ENCODE measurements at places on chromosomes 1 and 21.

- no peak for DNase-seq
- no peaks in the 10 kb centered on the region for H3K4me1 ChIP-seq
- no peak overlapping the region for H3K27ac ChIP-seq
- no peak overlapping the region for H3K4me3 ChIP-seq
- H3K27me3 ChIP-seq = peaks cover 51% of the 10 kb centered on the region
Measured at GRCh38 chr1:17795081-17795809, 40.1 kb downstream of the ACTL8 start.

DNA sequence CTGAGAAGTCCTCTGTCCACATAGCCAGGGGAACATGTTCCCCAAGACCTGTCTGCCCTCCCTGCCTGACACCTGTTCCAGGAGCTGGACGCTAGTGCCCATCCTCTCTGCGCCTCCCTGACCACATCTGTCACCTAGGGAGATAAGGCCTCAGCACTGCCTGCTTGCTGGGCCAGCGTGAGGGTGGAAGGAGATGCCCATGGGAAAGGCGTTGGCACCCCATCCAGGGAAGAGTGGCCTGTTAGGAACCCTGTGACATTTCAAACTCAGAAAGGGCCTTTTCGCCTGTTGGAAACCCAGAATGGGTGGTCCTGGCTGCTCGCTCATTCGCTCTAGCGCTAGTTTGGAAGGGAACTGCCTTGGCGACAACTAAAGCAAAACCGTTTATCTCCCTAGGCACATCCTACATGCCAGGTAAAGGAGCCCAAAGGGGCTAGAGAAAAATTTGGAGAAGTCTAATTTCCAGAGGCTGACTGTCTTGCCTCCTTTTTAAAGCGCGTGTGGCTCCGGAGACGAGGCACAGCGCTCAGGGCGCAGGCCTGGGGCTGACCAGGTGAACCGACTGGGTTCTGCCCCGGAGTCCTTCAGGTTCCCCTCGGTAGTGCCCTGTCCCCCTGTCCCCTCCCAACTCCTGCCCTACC lies 410 bp downstream of the ACTA1 start:
- peaks cover 51% of the 10 kb centered on the region for H3K27me3 ChIP-seq
- peaks cover 3% of the 10 kb centered on the region for H3K4me1 ChIP-seq
- H3K27ac ChIP-seq = no peak overlapping the region
- H3K36me3 ChIP-seq = no peaks in the 10 kb centered on the region
- no peak overlapping the region for H3K4me3 ChIP-seq

DNA sequence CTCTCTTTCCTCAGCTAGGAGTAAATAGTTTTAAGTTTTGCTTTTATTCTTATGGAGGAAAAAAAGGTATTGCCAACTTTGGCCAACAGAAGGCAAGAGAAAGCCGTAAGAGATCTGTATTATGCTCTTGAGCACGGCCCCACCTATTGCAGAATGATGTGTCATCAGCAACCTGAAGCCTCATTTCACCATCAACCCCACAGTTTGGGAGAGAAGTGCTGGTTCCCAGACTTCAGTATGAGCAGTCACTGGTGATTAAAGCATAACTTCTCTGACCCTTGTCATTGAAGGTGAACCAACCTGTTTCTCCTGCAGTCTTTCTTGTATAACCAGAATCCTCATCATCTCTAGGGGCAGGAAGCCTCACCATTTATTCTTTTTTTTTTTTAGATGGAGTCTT lies 100.2 kb downstream of the SIPA1L2 start:
- no peaks in the 10 kb centered on the region for H3K27me3 ChIP-seq
- no peak overlapping the region for H3K27ac ChIP-seq
- no peak for DNase-seq
- H3K4me3 ChIP-seq = no peak overlapping the region
- no peaks in the 10 kb centered on the region for H3K36me3 ChIP-seq

- DNase-seq = no peak
- no peaks in the 10 kb centered on the region for H3K27me3 ChIP-seq
- peaks cover 6% of the 10 kb centered on the region for H3K4me1 ChIP-seq
- no peaks in the 10 kb centered on the region for H3K36me3 ChIP-seq
- no peak overlapping the region for H3K4me3 ChIP-seq
Measured at GRCh38 chr21:15071009-15071408, 6.2 kb upstream of the NRIP1 start.

GRCh38 chr21:37367336-37367702 lies 746 bp downstream of the DYRK1A start:
- DNase-seq = no peak
- H3K27ac ChIP-seq = peak overlapping the region; percentile 99
- peak overlapping the region; percentile 100 for H3K4me3 ChIP-seq

DNA sequence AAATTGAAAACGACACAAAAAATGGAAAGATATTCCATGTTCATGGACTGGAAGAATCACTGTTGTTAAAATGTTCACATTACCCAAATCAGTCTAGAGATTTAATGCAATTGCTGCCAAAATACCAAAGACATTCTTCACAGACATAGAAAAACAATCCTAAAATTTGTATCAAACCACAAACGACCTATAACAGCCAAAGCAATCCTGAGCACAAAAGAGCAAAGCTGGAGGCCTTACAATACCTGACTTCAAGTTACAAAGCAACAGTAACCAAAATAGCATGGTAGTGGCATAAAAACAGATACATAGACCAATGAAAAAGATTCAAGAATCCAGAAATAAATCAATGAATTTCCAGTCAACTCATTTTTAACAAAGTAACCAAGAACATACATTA lies 1077.3 kb downstream of the KCNT2 start:
- no peaks in the 10 kb centered on the region for H3K4me1 ChIP-seq
- H3K36me3 ChIP-seq = no peaks in the 10 kb centered on the region
- H3K4me3 ChIP-seq = no peak overlapping the region

GRCh38 chr1:201665036-201665435 lies 126.1 kb downstream of the NAV1 start:
- DNase-seq = no peak
- no peak overlapping the region for H3K4me3 ChIP-seq
- H3K27ac ChIP-seq = no peak overlapping the region
- H3K36me3 ChIP-seq = no peaks in the 10 kb centered on the region

- no peaks in the 10 kb centered on the region for H3K36me3 ChIP-seq
- no peak for DNase-seq
- no peaks in the 10 kb centered on the region for H3K4me1 ChIP-seq
- H3K4me3 ChIP-seq = no peak overlapping the region
- no peak overlapping the region for H3K27ac ChIP-seq
- no peaks in the 10 kb centered on the region for H3K27me3 ChIP-seq
Measured at GRCh38 chr1:84603941-84604830, 29.9 kb upstream of the CTBS start.

DNA sequence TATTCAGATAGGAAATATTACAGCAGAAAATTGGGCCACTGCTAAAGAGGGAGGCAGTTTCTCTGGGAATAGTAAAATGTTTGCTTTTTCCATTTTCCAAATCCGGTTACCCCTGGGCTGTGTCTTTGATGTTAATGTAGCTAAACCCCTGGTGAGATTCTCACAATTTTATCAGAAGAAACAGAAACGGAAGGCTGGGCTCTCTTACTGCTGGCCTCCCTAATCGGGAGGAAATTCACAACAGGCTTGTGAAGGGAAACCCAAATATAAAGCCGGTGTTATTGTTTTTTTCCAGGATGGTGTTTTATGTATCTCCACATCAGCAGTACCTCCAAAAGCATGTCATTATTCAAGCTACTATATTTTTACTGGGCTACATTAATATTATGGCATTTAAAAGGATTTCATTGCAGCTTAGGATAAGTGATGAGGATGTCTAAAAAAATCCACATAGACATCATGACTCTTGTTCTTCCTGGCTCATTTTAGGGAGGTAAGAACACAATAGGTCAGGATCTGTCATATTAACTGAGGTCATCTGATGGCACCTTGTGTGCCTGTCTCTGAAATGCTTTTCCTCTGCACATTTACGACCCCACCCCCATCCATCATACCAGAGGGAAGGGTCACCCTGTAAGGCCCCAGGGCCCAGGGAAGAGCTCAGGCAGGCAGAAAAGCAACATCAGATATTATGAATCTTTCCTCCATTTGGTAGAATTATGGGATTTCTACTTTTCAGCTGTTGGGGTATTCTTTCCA lies 158.7 kb downstream of the DSCAM start:
- H3K4me1 ChIP-seq = no peaks in the 10 kb centered on the region
- no peak overlapping the region for H3K27ac ChIP-seq
- no peaks in the 10 kb centered on the region for H3K27me3 ChIP-seq

DNA sequence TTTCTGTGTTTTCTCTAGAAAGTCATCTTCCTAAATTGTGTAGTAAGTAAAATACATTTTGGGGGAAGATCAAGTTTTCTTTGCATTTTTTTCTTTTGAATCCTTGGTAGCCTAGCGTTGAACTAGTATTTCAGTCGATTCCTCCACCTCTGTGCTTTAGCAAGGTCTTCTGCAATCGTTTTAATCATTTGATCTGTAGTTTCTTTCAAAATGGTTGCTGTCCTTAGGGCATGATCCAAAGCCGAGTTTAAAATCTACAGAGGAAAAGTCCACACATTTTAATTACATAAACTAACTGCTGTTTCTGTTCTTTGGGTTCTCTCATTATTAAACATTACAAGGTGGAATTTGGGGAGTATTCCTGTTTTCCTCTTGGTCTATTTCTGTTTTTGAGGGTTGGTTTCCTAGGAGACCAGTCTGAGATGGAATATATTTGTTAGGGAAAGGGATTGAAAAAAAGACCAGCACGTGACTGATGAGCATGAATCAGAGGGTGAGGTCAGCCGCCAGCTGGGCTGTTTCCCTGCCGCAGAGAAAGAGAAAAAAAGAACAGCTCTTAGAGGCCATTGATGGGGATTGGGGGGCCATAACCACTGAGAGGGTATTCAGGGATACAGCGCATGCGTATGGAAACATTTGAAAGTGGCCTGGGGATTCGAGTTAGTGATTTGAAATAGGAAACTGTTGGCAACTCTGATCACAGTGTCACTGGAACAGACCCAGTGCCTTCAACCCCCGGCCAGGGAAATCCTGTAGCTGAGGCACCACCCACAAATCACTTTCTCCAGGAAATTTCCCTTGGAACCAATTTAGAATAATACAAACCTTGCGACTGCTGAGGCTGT lies 40.6 kb downstream of the AKNAD1 start:
- H3K36me3 ChIP-seq = peaks cover 4% of the 10 kb centered on the region
- no peak overlapping the region for H3K27ac ChIP-seq
- no peak for DNase-seq
- no peaks in the 10 kb centered on the region for H3K4me1 ChIP-seq
- no peak overlapping the region for H3K4me3 ChIP-seq

DNA sequence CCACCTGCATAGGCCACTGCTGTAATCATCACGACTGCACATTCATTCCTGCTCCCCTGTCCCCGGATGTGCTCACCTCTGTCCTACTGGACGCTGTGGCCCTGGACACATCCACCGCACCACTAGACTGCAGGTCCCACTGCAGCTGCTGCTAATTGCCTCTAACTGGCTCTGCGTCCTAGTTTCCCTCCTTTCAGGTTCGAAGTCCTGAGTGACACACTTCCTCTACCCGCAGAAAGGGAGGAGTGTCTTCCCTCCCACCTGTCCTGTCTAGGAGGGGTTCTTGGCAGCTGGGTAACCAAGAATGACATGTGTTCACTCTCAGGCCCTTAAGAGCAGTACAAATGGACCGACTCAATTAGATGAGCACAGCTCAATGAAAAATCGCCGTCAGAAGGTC lies 40.5 kb upstream of the ITPKB start:
- no peaks in the 10 kb centered on the region for H3K27me3 ChIP-seq
- no peak for DNase-seq
- no peak overlapping the region for H3K4me3 ChIP-seq
- H3K27ac ChIP-seq = no peak overlapping the region

- no peak overlapping the region for H3K4me3 ChIP-seq
- no peaks in the 10 kb centered on the region for H3K4me1 ChIP-seq
- no peak overlapping the region for H3K27ac ChIP-seq
- H3K27me3 ChIP-seq = no peaks in the 10 kb centered on the region
- no peaks in the 10 kb centered on the region for H3K36me3 ChIP-seq
- no peak for DNase-seq
Measured at GRCh38 chr1:173506437-173506836, 29.3 kb downstream of the PRDX6 start.

DNA sequence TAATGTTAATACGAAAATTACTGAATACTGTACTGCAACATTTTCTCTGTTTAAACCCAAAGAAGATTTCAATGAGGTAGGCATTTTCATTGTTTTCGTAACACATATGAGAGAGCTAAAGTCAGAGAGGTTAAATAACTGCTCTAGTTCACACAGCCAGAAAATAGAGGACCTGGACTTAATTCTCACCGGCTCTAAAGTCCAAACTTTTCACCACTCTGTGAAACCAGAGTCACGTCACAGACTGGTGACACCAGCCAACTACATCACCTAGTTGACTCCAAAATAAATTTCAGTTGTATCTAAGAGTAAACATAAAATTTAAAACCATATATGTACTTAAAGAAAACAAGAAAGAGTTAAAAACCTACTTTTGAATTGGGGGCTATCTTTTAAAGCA lies 146.7 kb downstream of the FCRL5 start:
- H3K27me3 ChIP-seq = no peaks in the 10 kb centered on the region
- no peak overlapping the region for H3K27ac ChIP-seq
- peaks cover 60% of the 10 kb centered on the region for H3K4me1 ChIP-seq
- no peaks in the 10 kb centered on the region for H3K36me3 ChIP-seq

- H3K27me3 ChIP-seq = no peaks in the 10 kb centered on the region
- DNase-seq = no peak
- H3K27ac ChIP-seq = no peak overlapping the region
- no peaks in the 10 kb centered on the region for H3K36me3 ChIP-seq
- H3K4me1 ChIP-seq = no peaks in the 10 kb centered on the region
- no peak overlapping the region for H3K4me3 ChIP-seq
Measured at GRCh38 chr21:45450423-45451090, 45.6 kb downstream of the COL18A1 start.

- no peak overlapping the region for H3K27ac ChIP-seq
- no peaks in the 10 kb centered on the region for H3K36me3 ChIP-seq
- H3K4me3 ChIP-seq = peak overlapping the region; percentile 83
- H3K4me1 ChIP-seq = no peaks in the 10 kb centered on the region
- peaks cover 54% of the 10 kb centered on the region for H3K27me3 ChIP-seq
Measured at GRCh38 chr1:228646717-228647522, 88.4 kb upstream of the RHOU start.

DNA sequence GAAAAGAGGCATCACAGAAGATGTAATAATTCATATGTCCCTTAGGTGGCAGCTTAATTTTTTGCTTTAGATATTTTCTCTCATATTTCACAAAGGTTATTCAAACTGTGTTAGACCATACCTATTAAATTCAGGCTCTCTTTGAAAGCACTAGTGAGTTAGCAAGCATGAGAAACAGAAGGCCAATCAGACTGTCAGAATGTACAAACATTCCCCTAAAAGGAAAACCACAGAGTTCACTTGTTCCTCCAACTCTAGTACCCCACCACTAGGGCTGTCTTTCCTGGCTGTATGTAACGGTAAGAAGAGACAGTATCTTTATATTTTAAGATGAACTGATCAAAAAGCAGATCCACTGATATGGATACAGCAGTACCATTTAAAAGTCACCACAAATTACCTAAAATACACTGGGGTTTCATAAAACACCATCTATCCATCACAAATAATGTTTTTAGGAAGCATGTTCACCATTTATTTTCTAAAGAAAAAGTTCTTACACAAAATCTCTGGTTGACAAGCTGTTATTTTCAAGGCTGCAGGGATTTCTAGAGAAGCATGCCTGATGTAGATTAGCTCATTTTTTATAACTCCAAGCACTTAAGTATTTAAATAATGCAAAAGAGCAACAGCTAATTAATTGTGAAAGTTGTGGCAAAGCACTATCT lies 1.8 kb downstream of the ARPC5 start:
- no peak overlapping the region for H3K27ac ChIP-seq
- H3K27me3 ChIP-seq = no peaks in the 10 kb centered on the region
- H3K4me3 ChIP-seq = peak overlapping the region; percentile 87
- H3K36me3 ChIP-seq = peaks cover 8% of the 10 kb centered on the region
- peak; percentile 69 for DNase-seq
